ENCODE measurements at places on chromosomes 4 and X. TPM values are rescaled to one million over a fixed set of nuclear protein-coding genes. Genes with fewer than 3 reads are reported as not detected.

DNA sequence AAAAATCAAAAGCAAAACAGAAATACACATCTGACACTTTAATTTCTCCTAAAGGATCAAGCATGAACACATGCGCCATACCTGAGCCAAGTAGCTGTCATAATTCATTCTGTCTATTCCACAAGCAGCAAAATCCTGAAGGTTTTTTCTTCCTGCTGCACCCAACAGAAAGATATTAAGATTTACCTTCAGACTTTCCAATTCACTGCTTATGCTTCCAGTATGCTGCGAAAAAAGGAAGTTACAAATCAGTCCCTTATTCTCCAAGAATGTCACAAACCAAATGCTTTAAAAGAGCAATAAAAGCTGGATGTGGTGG is 29.2 kb upstream of the FGFBP2 start:
- no peaks in the 10 kb centered on the region for H3K27me3 ChIP-seq
- no peak for DNase-seq
- no peaks in the 10 kb centered on the region for H3K36me3 ChIP-seq
- H3K4me3 ChIP-seq, result no peak overlapping the region

DNA sequence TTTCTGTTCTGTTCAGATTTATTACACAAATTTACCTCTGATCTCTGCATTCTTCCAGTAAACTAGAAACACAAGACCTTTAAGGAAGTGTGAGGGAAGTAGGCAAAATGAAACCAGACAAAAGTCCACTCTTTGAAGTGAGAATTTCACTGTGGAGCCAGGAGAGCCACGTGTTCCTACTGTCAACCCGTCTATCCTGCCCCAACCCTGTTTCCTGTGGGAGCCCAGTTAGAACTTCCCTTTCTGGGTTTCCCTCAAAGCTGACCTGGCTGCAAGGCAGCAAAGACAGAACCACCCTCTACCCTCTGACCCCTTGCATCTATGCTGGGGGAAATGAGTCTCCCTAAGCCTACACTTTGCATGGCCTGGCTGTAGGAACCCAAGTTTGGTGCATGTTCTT is 40.0 kb downstream of the TMEM144 start:
- DNase-seq, result peak; percentile 25
- no peaks in the 10 kb centered on the region for H3K4me1 ChIP-seq
- no peaks in the 10 kb centered on the region for H3K27me3 ChIP-seq

- no peaks in the 10 kb centered on the region for H3K27me3 ChIP-seq
- no peaks in the 10 kb centered on the region for H3K4me1 ChIP-seq
- no peaks in the 10 kb centered on the region for H3K36me3 ChIP-seq
- no peak for DNase-seq
These were observed 141.8 kb downstream of the DCHS2 start for GRCh38 chr4:154349829-154350228.

GRCh38 chr4:127997534-127998388 is 32.6 kb downstream of the ABHD18 start:
- no peaks in the 10 kb centered on the region for H3K27me3 ChIP-seq
- H3K36me3 ChIP-seq, result no peaks in the 10 kb centered on the region
- no peak overlapping the region for H3K4me3 ChIP-seq
- H3K4me1 ChIP-seq, result no peaks in the 10 kb centered on the region
- DNase-seq, result peak; percentile 41
- H3K27ac ChIP-seq, result no peak overlapping the region

- peaks cover 7% of the 10 kb centered on the region for H3K27me3 ChIP-seq
- H3K36me3 ChIP-seq, result no peaks in the 10 kb centered on the region
- no peak overlapping the region for H3K4me3 ChIP-seq
- H3K27ac ChIP-seq, result no peak overlapping the region
These were observed 2.0 kb downstream of the PCDH19 start for GRCh38 chrX:100407784-100408712.

DNA sequence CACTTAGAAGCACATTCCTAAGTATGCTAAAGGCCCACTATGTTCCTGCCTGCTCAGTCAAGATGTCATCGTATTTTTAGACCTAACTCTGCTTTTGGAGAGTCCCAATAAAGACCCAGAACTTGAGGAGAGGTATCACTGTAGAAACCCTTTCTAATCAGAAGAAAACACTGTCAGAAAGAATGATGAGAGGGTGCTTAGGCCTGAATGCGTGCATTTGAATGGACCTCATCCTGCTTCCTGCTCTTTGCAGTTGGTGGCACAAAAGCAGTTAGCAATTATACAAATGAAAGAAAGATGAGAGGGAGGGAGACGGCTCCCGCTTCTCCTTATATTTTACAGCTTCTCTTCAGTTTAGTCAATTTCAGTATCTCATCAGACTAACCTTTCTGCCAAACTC is 987.2 kb downstream of the CCSER1 start:
- H3K4me1 ChIP-seq, result no peaks in the 10 kb centered on the region
- no peak overlapping the region for H3K4me3 ChIP-seq
- no peaks in the 10 kb centered on the region for H3K36me3 ChIP-seq
- no peaks in the 10 kb centered on the region for H3K27me3 ChIP-seq
- no peak overlapping the region for H3K27ac ChIP-seq
- DNase-seq, result no peak

DNA sequence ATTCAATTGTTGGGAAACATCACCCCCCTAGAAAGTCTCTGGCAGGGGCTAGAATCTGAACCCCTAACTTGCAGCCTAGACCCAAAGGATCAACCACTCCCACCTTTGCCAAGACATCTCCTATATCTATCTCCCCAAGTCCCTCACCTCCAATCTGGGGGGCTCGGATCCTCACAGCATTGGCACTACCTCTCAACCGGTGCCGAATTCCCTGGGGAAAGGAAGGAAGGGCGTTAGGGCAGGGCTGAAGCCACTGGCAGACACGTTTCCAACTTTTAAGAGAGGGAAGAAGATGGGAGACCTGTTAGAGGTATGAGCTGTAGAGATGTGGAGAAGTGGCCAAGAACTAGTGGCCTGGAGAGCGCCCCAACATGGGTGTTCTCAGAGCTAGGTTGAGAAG is 2.7 kb downstream of the TIMM17B start:
- H3K27me3 ChIP-seq, result no peaks in the 10 kb centered on the region
- H3K36me3 ChIP-seq, result peaks cover 6% of the 10 kb centered on the region
- no peak overlapping the region for H3K27ac ChIP-seq
- DNase-seq, result no peak

GRCh38 chrX:65587616-65588526 is 53.3 kb upstream of the LAS1L start:
- H3K27ac ChIP-seq, result peak overlapping the region; percentile 44
- H3K4me3 ChIP-seq, result peak overlapping the region; percentile 42
- DNase-seq, result peak; percentile 69
- H3K27me3 ChIP-seq, result no peaks in the 10 kb centered on the region

GRCh38 chrX:48736303-48736702 is 25.2 kb upstream of the GLOD5 start:
- no peak for DNase-seq
- H3K36me3 ChIP-seq, result no peaks in the 10 kb centered on the region
- no peaks in the 10 kb centered on the region for H3K4me1 ChIP-seq
- H3K27ac ChIP-seq, result peak overlapping the region; percentile 87
- peak overlapping the region; percentile 60 for H3K4me3 ChIP-seq
- H3K27me3 ChIP-seq, result no peaks in the 10 kb centered on the region

DNA sequence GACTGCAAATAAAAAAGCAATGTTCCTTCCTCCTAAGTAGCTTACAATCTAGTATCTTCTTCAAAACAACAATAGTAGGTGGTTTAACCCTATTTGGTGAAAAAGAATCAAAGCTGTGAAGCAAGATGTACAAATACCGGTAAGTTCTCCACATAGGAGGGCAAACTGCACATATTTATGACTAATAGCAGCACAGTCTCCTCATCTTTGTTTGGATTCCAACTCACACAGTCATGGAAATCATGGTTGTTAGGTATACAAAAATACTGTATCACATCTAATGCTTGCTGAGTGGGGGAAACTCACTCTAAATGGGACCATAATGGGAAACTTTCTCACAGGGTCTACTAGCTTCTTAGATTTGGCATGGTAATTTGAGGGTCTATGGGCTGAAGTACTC is 597.2 kb downstream of the INPP4B start:
- no peaks in the 10 kb centered on the region for H3K4me1 ChIP-seq
- H3K27ac ChIP-seq, result no peak overlapping the region
- no peaks in the 10 kb centered on the region for H3K36me3 ChIP-seq
- H3K4me3 ChIP-seq, result no peak overlapping the region
- H3K27me3 ChIP-seq, result no peaks in the 10 kb centered on the region

DNA sequence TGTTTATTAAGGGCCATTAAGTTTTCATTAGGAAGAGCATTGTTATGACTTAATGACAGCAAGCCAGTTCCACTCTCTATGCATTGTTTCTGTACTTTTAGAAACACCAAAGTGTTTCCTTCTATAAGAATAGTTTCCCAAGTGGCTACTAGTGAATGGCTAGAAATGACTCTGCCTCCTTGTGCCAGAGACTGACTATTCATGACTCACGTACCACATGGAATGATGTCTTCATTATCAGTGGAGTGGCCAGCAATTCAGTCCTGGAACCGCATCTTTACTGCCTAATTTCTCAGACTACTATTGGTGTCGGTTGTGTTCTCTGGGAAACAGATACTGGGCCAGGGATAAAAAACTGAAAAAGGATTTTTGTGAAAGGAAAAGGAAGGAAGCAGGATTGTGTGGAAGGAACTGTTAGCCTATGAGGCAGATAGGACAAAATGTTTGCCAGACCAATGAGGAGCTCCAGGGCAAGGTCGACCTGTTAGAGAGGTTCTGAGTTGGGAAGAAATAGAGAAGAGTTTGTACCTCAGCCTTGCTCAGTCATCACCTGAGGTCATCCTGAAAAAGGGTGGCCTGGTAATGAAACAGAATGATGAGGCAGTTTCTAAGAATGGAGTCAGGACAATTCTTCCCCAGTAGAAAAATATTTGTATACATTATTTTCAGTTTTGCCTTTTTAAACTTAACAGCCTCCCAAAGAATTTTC is 218.6 kb downstream of the SPCS3 start:
- H3K4me1 ChIP-seq, result no peaks in the 10 kb centered on the region
- H3K27ac ChIP-seq, result no peak overlapping the region
- H3K4me3 ChIP-seq, result no peak overlapping the region
- no peak for DNase-seq
- no peaks in the 10 kb centered on the region for H3K27me3 ChIP-seq

DNA sequence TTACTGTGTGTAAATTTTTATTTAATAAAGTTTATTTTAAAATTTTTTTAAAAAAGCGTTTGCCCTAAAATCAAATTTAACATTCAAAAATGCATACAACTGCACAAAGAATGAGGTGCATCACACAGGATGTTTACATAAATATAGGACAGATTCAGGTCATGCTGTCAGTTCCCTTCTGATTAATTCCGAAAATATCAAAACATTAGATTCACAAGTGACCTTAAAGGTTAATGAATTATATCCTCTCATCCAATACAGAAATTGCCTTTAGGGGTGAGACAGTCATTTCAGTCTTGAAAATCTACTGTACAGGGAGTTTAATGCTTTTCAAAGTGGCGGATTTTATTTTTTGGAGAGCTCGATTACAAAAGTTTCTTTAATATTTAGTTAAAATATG is 208.7 kb upstream of the FTHL17 start:
- H3K27me3 ChIP-seq, result no peaks in the 10 kb centered on the region
- no peak overlapping the region for H3K4me3 ChIP-seq
- H3K4me1 ChIP-seq, result no peaks in the 10 kb centered on the region
- H3K36me3 ChIP-seq, result no peaks in the 10 kb centered on the region
- H3K27ac ChIP-seq, result no peak overlapping the region
- no peak for DNase-seq

DNA sequence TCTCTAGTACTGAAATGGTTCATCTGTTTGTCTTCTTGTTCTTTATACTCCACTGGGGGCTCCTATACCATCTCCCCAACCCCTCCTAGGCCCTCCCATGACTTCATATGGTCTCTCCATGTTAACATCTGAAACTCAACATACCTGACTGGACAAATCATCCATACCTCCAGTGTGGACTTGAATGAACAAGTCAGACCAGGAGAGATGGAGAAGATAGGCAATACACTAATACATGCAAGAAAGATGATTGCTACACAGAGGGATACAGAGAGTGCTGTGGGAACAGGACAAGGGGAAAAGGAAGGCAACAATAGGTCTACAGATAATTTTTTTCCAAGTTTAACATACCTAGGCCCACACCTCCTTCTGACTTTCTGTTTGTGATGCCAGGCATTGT is 175.1 kb downstream of the FHIP1A start:
- H3K27me3 ChIP-seq, result no peaks in the 10 kb centered on the region
- H3K4me3 ChIP-seq, result no peak overlapping the region
- no peaks in the 10 kb centered on the region for H3K36me3 ChIP-seq
- H3K27ac ChIP-seq, result no peak overlapping the region

DNA sequence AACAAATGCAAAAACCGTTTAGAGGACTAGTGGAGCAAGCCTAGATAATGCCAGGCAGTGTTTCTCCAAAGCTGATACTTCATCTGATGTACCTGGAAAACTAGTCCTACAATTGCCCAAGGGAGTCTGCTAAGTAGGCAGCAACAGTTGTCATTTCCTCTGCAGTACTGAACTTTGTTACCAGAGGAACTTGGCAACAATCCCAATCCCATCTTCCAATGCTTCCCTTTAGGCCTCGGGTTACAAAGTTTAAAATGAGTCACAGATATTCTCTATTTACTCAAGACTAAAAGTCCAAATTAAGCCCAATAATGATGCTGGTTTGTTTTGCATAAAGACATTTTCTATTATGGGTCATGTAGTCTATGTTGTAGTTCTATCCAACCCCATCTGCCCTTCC is 120.0 kb upstream of the GLRA2 start:
- H3K4me3 ChIP-seq, result no peak overlapping the region
- H3K27me3 ChIP-seq, result no peaks in the 10 kb centered on the region
- no peak for DNase-seq
- no peak overlapping the region for H3K27ac ChIP-seq
- no peaks in the 10 kb centered on the region for H3K4me1 ChIP-seq

GRCh38 chrX:148613636-148614035 is 113.2 kb downstream of the AFF2 start:
- no peaks in the 10 kb centered on the region for H3K36me3 ChIP-seq
- H3K4me1 ChIP-seq, result no peaks in the 10 kb centered on the region
- no peak overlapping the region for H3K4me3 ChIP-seq
- no peak for DNase-seq

DNA sequence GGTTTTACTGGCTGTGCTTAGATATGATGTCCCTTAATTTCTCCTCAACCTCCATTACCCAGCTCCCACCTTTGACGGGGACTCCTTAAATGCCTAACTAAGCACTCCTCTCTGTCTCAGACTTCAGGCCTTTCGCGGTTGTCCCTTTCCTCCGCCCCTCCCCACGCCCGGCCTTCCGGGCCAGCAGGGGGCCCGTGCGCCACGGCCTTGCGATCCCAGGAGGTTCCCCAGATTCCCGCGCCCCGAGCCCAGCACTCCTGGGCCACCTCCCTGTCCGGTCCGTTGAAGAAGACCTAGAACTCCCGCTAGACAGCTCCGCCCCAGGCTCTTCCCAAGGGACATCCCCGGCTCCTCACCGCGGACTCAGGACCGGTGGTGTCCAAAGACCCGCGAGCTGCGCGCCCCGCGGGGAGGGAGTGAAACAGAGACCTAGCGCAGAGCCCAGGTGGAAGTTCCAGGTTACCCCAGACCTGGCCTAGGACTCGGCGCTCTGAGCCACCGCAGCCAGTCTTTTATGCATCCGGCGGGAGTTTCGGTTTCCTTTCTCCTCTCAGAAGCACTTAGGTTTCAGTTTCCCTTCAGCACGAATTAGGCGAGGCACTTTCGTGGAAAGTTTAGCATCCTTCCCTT is at the start of gene DDX60:
Gene DDX60 (minus strand): TSS at position 487 of the 630 bp plus-strand sequence. CDS start 7,493 bp downstream, outside the sequence.
- H3K27ac ChIP-seq, result peak within 1 kb of the TSS; percentile 98
- peak; percentile 84 for DNase-seq
- H3K36me3 ChIP-seq, result no peaks in the 10 kb centered on the region

MXD4 gene
- total RNA-seq, result 79.7 TPM

PDCL2 gene
- not detected for total RNA-seq

LONRF3 gene
- total RNA-seq, result 66.0 TPM

GK2 gene
- not detected for total RNA-seq

NR3C2 gene
- 22.7 TPM for total RNA-seq

GPAT3 gene
- 9.9 TPM for total RNA-seq

NIPAL1 gene
- total RNA-seq, result under 0.01 TPM

SPATA18 gene
- 55.2 TPM for total RNA-seq

HCCS gene
- 19.6 TPM for total RNA-seq

TCEAL1 gene
- 57.0 TPM for total RNA-seq
